ENCODE measurements at places on chromosomes 1 and 21.

DNA sequence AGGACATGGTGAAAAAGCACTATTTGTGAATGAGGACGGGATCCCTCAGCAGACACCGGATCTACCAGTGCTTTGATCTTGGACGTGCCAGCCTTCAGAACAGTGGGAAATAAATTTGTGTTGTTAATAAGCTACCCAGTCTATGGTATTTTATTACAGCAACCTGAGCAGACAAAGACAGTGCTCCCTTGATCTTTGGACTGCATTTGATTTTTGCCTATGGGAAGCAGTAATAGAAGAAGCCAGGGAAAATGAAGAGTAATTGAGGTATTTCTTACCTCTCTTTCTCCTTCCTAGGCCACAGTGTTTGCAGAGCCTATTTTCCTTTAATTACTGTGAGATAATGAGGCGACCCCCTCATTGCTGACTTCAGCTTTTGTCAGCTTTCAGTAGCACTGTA, 87.9 kb downstream of the PDE4B start:
- DNase-seq: no peak

- DNase-seq: peak; percentile 30
Observed at GRCh38 chr1:85201340-85202091, 700 bp upstream of the SYDE2 start.

DNA sequence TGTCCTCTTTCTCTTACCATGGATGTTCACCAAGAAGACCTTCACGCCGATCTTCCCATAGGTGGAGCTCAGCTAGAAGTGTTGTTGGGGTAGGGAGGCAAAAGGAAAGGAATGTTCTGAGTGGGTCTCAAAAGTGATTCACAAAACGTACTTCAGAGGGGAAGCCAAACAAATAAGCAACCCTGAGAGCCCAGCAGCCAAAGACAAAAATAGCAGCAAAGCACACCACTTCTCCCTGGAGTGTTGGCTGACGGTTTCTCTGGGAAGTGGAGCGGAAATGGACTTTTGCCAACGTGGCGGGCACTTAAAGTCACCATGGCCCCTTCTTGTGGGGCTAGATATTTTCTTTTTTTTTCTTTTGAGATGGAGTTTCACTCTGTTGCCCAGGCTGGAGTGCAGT, 23.1 kb downstream of the SLC26A9 start:
- peak; percentile 40 for DNase-seq

DNA sequence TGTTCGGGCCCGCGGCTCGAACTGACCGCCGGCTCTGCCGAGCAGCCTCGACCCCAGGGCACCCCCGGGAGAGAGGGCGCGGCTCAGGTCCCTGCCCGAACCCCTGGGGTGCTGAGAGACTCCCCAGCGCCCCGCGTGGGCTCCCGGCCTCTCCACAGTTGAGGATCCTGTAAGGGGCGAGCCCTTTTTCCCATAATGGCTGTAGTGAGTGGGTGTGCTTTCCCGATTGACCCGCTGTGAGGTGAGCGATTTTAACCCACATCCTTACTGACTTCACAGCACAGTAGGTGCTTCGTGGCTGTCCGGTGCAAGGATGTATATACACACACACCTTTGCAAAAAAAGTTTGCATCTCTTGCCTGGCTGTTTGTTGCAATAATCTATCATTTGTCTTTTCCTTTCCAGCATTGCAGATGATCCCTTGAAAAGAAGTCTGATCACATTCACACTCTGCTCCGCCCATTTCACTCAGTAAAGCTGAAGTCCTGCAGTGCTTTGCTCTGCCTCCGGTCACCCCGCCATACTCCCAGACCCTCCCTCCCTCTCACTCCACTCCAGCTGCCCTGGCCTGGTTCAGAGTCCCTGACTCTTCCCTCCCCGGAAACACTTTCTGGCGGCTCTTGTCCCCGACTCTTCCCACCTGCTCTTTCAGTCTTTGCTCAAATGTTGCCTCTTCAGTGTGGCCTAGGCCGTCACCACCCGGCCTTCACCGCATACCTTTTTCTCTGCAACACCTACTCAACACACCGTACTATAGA, 955 bp upstream of the UBE2G2 start:
- no peak for DNase-seq

DNA sequence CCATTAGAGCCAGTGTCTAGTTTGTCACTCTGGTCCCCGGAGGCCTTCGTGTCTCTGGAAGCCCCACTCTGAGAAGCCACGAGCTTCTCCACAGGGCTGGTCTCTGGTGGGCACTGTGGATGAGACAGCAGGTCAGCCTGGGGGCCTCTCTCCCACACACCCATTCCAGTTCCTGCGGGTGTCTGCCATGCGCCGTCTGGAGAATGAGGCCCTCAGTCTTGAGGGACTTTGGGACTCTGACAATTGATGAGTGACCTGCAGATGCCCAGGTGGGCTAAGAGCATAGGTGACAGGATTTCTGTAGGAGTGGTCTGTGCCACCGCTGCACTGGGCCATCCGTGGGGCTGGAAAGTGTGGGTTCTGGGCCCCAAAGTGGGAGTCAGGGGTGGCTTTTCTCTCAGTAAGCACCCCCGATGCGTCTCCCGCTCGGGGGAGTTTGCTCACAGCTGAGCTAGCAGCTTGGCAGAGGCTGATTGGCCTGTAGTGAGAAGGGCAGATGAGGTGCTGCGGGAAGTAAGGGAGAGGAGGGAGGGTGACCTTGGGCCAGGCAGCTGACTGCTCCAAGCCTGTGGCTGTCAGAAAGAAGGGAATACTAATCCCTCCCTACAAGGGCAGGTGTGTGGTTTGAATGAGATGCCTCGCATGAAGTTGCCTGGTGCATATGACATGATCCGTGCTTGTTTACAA, 26.4 kb downstream of the LHX4 start:
- DNase-seq: no peak
